ENCODE measurements at places on chromosomes 5 and 9.

DNA sequence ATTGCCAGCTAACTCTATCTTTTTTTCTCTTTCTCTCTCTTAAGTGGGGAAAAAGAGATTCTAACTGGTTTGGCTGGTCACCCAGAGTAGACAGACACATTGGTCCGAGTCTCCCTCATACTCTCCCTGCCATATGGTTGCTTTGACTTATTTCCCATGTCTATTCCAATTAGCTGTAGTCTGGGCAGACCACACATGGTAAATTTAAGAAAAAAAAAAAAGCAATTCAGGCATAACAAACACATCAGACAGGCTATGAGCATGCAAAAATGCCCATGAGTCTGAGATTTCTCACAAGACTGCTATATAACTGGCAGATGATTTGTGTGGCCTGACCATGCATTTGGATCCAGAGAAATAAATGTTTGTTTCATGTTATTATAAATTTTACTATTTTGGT is 110.2 kb upstream of the FGF10 start:
- no peak for DNase-seq
- no peaks in the 10 kb centered on the region for H3K36me3 ChIP-seq
- no peak overlapping the region for H3K27ac ChIP-seq

GRCh38 chr5:76705574-76705973 is 10.4 kb upstream of the F2R start:
- H3K36me3 ChIP-seq, result no peaks in the 10 kb centered on the region
- no peak for DNase-seq
- no peak overlapping the region for H3K4me3 ChIP-seq
- H3K4me1 ChIP-seq, result no peaks in the 10 kb centered on the region
- no peaks in the 10 kb centered on the region for H3K27me3 ChIP-seq

DNA sequence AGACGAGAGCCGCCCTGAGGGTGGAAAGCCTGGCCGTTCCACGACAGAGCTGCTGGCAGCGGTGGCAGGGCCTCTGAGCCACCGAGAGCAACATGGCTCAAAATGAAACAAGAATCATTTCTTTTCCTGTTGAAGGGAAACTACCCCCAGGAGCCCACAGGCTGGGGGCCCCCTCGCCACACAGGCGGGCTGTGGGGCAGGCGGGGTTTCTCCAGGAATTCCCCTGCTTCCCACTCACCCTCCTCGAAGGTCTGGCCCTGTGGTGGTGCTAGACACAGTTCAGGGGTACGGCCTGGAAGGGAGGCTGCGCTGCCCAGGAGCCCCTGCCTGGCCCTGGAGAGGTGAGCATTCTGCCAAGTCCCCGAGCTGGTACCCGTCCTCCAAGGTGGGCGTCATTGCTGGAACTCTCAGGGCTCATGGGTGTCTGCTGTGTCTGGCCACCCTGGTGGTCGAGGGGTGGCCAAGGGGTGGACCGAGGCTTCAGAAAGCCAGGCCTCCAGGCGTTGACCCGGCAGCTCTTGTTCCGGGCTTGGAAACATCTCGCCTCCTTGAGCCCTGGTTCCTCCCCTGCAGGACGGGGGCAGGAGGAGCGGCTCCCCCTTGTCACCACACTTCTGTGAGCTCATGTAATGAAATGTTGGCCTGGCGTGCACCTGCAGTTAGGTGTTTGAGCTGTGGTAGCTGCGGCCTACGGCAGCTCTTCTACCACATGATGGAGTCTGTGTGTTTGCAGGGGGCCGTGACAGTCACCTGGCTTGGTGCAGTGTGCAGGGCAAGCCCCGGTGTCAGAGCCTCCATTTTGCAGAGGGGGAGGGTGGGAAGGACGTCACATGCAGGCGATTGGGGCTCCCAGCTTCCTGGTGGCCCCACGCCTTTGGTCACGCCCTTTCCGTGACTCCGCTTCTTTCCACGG is 65.3 kb downstream of the RXRA start:
- no peaks in the 10 kb centered on the region for H3K27me3 ChIP-seq
- DNase-seq, result no peak
- no peaks in the 10 kb centered on the region for H3K36me3 ChIP-seq
- no peak overlapping the region for H3K27ac ChIP-seq
- H3K4me3 ChIP-seq, result no peak overlapping the region

DNA sequence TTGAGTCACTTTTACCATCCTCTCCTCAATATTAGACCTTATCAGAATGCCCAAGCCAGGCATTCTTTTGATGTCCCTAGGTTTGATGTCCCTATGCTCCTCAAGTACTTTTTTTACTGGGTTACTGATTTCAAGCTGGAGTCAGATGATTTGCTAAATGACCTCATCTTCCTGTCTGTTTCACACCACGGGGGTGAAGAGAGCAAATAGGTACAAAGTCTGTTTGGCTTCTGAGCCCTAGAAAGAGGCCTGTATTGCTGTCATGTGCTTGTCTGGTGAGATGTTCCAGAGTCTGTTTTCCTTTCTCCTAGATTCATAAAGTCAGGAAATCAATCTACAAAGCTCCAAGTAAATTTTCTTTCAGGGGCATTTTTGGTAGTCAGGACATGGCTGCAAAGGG is 12.7 kb upstream of the DAB2 start:
- no peak overlapping the region for H3K27ac ChIP-seq
- H3K36me3 ChIP-seq, result no peaks in the 10 kb centered on the region
- no peak overlapping the region for H3K4me3 ChIP-seq
- no peaks in the 10 kb centered on the region for H3K4me1 ChIP-seq
- H3K27me3 ChIP-seq, result no peaks in the 10 kb centered on the region
- DNase-seq, result no peak

DNA sequence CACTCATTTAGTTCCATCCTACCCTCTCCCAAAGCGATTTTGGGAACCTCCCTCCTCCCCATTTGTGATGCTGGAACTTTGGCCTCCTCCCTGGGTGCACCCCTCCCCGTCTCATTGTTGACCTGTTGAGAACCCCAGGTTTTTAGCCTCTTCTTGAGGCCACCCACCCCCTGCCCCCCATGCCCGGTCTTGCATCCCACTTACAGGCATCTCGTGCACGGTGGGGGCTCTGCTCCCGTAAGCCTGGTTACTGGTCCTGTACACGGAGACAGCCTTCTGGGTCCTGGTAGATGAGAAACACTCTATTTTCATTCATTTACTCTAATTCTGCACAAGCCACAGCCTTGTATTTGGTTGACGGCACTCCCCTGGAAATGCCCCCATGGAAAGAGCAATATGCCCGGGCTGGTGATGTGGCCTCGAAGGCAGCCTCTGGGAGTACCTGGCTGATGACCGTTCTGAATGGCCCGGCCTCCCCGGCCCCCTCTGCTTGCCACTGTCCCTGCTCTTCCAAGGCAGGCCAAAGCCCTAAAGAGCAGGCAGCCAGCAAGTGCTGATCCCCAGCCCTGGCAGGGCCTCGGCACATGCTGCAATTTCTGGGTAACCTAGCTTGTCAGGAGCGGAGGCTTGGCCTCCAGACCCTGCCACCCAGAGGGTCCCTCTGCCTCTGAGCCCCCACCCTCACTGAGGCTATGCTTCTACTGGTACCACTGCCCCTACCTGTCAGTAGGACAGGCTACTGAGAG is 1.9 kb upstream of the MRPS2 start:
- H3K36me3 ChIP-seq, result no peaks in the 10 kb centered on the region
- H3K27ac ChIP-seq, result no peak overlapping the region
- no peaks in the 10 kb centered on the region for H3K27me3 ChIP-seq
- no peak overlapping the region for H3K4me3 ChIP-seq
- H3K4me1 ChIP-seq, result peaks cover 7% of the 10 kb centered on the region

All from prostate gland (tissue), 2 donors.